ENCODE measurements at places on chromosomes 4 and X. TPM values are rescaled to one million over a fixed set of nuclear protein-coding genes. Genes with fewer than 3 reads are reported as not detected.

Gene CHRDL1
- 3.2 TPM for polyA plus RNA-seq

- no peak for DNase-seq
Measured at GRCh38 chr4:26764231-26764630, 96.4 kb upstream of the STIM2 start.

DNA sequence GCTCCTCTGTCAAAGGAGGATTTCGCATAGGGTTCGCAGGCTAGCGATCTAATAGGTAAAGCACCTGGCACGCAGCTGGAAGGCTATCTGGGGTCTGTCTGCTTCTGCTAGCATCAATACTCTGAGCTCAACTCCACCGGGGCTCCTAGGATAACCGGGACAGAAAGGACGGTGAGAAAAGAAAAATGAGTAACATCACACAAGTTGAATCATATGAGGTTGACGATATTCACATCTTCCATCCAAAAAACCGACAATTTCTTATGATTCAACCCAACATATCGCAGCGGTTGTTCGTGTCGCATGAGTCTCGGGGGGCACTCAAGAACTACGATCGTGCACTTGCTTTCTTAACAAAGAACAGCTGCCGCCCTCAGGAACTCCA lies 1.8 kb downstream of the PROM1 start:
- DNase-seq: no peak

DNA sequence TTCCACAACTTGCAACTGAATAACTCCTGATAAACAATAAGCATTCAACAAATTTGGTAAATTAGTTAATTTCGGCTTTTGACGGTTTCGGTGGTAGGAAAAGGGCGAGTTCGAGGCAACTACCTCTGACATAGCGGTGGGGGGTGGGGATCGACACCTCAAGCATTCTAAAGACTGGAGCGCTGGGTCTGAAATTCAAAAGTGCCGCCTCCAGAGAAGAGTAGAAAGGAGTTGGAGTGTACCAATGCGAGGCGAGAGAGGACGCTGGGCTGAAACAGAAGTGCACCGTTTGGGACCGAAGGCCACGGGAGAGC lies 725 bp downstream of the SMC1A start:
- peak; percentile 75 for DNase-seq

Gene SPANXB1
- 0.41 TPM for polyA plus RNA-seq

Gene CENPC
- polyA plus RNA-seq: 10.7 TPM

DNA sequence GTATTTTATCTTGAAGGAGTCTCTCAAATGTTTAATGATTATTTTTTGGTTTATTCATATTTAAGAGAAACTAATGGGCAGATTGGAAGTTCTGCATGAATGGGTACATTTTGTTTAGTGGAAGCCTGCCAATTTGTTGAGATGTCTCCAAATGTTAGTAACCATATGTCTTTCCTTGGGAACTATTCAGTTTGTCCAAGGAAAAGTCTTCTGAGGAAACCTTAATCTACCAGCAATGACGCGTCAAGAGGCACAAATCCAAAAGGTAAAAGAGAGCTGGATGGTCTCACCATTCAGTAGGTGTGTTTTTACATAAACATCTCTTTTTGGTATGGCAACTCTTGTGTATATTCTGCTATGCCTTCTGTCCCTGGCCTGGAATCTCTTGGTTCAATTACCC lies 37.4 kb upstream of the NDST3 start:
- DNase-seq: no peak

Gene RBM47
- polyA plus RNA-seq: 13.1 TPM

Gene SAGE1
- 0.09 TPM for polyA plus RNA-seq

DNA sequence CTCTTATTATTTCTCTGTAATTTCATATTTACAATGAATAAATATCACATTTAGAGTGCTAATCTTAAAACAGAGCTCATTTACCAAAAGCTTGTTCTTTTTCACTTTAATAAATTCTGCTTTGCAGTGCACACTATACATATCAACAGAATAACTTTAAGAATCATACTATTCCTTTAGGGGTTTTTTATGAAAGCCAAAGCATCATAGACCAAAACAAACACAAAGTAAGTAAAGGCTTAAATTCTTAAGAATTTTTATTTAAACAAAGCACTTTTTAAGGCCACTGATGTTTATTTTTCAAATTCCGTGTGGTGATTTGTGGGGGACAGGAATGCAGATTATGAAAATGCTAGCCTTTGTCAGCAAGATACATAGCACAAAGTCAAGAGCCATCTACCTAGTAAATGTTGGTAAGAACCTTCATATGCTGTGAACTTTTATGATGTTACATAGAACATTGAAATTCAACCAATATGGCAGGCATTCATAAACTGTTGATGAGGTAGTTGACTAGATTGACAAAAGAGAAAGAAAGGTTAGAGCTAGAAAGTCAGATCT lies 17.8 kb downstream of the TIGD2 start:
- DNase-seq: no peak

DNA sequence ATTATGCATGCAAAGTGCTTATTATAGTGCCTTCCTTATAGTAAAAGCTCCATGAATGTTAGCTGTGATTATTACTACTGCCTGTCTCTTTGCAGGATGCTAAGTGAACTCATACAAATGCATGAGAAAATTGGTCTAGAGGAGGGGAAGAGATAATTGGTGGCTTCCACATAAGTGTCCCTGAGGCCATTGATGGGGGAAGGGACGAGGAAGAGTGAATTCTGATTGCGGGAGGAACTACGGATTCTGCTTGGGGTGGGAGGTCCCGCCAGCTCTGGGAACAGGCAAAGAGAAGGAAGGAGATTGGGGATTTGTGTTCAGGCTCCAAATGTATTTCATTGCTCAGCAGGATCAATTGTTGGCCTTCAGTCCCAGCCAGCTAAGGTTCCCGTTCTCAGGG lies 11.6 kb upstream of the ARHGAP36 start:
- no peak for DNase-seq

Gene S100P
- 32.8 TPM for polyA plus RNA-seq

Gene INPP4B
- 2.3 TPM for polyA plus RNA-seq

GRCh38 chr4:57080781-57081650 lies 29.2 kb downstream of the IGFBP7 start:
- no peak for DNase-seq

DNA sequence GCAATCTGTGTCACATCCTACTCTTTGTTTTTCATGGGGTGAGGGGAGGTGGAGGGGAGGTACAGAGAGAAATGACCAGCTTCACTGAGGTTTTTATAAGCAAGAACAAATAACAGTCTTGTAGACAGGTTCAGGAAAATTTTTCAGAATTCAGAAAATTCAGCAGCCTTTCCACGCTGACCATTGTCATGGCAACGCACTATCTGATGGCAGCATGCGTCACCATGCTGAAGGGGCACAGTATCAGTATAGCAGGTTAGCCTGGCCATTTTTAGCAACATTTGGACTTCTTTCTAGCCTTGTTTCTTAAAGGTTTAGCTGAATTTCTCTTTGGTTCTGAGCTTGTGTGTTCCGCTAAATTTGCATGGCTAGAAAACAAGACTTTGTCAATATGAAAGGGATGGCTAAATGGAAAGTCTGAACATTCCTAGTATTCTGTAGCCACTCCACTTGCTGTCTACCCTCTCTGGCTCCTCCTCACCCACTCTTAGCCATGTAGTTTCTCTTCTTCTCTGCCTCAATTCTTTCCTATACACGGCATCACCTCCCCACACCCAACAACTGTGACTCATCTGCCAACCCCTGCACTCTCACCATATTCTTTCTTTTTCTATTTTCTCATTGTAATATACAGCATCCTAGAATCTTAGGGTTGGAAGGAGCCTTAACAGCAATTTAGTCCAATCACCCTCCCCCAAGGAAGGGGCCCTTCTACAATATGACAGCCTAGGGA lies 42.7 kb upstream of the CITED1 start:
- DNase-seq: no peak

Measured in thymus (tissue), 14 donors.